Femur (tissue), 1 donor: ENCODE measurements at places on chromosomes 16 and 17.

DNA sequence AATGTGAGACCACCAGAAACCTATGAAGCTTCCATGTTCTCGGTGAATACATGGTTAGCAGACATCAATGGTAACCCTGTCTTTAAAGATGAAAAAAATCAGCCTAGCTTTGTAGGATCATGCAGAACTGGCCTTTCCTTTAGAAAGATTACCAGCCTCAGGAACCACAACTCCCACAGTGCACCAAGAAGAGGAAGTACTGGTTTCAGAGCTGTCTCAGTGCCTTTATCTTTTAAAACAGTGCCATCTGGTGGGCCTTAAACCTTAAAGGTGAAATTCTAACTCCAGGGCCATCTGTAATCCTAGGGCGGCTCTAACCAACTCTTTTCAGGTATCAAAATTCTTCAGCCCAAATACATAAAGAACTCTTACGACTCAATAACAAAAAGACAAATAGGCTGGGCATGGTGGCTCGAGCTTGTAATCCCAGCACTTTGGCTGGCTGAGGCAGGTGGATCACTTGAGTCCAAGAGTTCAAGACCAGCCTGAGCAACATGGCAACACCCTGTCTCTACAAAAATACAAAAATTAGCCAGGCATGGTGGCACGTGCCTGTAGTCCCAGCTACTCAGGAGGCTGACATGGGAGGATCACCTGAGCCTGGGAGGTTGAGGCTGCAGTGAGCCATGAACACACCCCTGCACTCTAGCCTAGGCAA, 5.4 kb downstream of the ATPAF2 start:
- peak; percentile 70 for DNase-seq

- no peak for DNase-seq
These were observed 588.7 kb downstream of the RBFOX1 start for GRCh38 chr16:7921345-7921744.

DNA sequence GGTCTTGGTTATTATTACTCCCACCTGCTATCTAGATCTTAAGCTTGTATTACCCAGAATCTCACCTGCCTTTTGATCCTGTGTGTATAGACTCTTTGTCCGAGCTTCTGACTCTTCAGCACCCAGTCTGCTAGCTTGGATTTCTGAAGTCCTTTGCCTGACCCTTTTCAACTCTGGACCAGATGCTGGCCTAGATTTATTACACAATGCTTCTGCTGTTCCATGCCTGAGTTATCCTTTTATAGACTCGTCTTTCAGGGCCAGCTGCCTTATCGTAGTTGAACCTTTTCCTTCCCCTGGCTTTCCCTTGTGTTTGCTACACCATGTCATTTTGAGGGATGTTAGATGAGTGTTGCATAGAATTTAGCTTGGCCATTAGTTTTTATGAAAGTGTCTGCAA, 32.6 kb downstream of the RHOT1 start:
- DNase-seq = no peak

DNA sequence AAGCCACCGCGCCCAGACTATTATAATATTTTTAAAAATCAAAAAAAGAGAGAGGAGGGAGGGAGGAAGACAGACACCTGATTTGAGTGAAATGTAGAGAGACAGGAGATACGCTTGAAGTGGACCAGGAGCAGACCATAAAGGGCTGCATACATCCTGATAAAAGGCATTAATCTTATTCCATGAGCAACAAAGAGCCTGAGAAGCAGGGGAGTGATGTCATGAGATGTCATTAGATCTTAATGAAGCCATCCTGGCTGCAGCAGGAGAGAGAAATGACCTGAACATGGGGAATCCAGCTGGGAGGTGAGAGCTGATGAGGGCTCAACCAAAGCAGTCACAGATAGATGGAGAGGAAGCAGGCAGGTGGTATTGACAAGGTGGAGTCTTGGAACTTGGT, 5.2 kb upstream of the HID1 start:
- no peak for DNase-seq

DNA sequence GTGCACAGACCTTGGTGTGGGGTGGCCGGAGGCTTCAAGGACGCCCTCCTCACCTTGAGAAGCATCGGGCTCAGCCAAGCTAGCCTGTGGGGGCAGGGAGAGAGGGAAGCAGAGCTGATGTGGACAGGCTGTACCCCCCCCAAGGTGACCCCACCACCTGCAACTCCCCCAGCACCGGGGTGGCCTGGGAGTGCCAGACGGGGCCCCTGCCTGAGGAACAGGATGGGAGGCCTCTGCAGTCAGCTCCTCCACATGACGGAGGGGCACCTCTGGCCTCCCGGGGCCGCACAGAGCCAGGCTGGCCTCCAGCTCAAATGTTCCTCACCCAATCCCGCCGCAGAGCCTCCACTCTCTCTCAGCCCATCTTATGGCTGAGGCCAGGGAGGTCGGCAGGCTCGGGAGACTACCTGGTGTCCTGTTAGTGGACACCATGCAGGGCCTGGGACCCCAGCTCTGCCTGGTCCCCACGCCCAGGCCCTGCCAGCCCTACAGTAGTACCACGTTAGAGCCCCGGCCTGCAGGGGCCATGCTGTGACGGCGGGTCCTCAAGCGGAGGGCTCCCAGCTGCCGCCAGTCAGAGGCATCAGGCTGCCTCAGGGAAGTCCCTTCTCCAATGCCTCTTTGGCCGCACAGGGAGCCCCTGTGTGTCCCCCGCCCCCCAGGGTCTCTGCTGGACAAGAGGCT, 19.4 kb upstream of the SLC38A10 start:
- no peak for DNase-seq

GRCh38 chr16:24328835-24329452, 72.8 kb downstream of the CACNG3 start:
- DNase-seq = no peak

GRCh38 chr16:78396046-78396445, 296.6 kb downstream of the WWOX start:
- DNase-seq = no peak

DNA sequence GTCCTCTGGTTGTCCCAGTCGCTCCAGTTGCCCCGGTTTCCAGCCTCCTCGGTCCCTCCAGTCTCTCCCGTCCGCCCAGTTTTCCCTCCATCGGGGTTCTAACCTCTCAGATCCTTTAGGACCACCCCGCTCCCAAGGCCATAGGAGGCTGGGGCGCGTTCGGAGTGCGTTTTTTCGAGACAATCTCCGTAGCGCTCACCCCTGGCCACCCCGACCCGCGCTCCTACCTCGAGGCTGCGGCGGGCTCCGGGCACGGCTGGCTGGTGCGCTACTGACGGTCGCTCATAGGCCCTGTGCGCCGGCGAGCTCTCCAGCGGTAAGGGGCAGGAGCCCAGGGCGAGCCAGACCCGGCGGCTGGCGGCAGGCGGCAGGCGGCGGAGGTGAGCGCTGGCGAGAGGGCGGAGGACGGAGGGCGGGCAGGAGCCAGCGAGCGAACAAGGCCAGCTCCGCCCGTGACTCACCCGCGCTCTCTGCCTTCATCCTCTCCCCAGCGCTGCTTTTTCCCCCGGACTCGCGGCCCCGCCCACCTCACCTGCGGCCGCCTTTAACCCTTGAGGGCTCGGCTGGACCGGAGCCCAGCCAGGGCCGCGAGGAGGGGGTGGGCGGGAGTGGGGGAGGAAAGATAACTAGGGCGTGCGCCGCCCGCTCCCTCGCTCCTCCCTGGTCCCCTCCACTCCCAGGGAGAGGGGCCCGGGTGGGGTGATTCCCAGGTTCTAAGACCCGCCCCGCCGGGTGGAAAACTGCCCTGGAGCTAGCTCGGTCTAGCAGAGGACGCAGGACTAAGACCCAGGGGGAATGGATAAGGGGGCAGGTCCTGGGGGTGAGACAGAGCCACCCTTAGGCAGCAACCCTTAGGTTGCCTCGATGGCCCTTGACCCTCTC, at the start of gene SP6:
Gene SP6 (minus strand): TSS at position 472 of the 882 bp plus-strand sequence. CDS start 2,734 bp downstream, outside the sequence.
- no peak for DNase-seq

GRCh38 chr17:11330826-11331225, 89.8 kb downstream of the SHISA6 start:
- peak; percentile 67 for DNase-seq

GRCh38 chr16:15961060-15961511, 11.7 kb downstream of the ABCC1 start:
- no peak for DNase-seq

DNA sequence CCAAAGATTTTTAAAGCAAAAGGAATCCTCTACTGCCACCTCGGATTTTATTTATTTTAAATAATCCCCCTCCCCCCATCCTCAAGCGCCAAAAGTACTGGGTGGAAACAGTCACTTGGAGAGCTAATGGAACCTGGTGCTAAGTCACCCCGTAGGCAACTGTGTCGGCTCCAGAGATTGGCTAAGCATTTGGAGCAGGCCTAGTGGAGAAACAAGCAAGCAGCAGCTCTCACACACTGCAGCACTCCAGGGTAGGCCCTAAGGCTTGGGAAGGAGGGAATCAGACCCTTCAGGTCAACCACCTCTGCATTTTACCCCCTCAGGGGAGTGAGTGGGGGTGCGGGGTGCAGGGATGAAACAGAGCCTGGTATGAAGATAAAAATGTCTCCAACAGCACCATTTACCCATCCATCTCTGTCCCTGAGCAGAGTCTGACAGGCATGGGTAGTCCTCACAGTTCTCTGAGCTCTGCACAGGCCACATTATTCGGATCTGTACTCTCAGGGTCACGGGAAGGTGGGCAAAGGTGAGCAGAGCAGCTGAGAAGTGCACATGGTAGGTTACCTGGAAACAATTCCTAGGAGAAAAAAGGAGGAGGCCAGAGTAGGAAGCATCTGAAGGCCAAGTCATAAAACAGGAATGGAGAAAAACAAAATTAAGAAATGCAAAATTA, 27.2 kb upstream of the STAC2 start:
- no peak for DNase-seq

DNA sequence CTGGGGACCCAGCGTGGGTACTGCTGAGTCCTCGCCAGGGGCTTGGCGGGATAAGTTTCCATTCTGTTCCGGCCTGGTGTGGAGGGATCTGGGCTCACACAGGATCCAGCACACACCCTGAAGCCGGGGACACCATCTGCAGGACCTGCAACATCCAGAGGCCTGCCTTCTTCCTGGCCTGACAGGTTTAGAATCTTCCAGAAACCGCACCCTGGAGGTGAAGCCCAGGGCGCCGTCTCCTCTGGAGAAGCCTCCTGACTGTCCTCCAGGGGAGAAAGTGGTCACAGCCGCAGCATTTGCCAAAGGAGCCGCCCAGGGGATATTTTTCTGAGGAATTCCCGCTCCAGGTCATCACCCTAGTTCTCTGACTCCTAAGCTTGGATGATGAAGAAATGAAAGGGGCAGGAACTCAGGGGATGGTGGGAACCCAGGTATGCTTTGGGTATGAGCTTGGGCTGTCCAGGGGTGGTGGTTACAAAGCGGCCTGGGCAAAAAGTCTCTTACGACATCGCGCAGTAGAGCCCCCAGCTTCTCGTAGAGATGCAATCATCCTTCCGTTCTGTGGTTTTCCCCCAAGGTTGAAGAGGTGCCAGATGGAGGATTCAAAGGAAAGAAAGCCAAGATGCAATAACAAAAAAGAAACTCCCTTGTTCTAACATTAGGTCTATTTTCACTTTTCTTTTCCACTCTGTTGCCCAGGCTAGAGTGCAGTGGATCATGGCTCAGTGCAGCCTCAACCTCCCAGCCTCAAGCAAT, 9.1 kb upstream of the CRISPLD2 start:
- no peak for DNase-seq

DNA sequence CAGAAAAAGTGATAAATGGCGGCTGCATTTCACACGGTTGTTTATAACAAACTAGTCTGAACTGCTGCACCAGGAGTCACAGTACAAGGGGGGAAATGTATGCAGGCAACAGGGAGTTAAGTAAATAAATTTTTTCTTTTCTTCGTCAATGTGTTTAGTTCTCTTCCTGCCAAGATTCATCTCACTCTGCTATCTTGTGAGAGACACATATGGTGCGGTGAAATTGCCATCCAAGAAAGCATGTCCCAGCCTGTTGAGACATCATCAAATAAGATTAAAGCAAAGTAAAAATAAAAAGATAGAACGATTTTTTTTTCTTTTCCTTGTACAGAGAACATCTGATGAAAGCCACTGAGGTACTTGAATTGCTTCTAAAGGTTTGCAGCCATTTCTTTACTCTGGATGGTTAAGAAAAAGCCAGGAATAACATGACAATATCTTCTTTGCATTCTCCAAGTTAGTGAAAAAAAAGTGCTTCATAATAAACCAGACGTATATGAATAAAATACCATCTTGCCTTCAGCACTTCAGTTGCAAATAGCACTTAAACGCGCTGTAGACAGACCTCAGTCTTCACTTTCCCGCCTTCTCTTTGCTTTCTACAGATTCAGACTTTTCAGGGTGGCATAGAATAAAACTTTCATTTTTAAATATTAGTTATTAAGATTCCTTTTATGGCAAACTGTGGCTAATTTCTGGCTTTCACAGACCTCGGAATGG, 506.2 kb upstream of the ZFHX3 start:
- no peak for DNase-seq

- DNase-seq = no peak
These were observed 27.8 kb downstream of the GRIN2A start for GRCh38 chr16:10154389-10154788.

DNA sequence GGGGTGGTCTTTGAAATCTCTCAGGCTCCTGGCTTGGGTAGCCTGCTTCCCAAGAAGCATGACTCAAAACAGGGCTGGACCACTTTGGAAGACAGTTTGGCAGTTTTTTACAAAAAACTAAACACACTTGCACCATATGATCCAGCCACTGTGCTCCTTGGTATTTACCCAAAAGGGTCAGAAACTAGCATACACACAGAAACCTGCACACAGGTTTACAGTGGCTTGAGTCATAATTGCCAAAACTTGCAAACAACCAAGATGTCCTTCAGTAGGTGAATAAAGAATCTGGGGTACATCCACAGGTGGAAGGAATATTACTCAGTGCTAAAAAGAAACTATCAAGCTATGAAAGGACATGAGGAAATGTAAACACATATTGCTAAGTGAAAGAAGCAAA, 323.2 kb upstream of the CDH5 start:
- no peak for DNase-seq

DNA sequence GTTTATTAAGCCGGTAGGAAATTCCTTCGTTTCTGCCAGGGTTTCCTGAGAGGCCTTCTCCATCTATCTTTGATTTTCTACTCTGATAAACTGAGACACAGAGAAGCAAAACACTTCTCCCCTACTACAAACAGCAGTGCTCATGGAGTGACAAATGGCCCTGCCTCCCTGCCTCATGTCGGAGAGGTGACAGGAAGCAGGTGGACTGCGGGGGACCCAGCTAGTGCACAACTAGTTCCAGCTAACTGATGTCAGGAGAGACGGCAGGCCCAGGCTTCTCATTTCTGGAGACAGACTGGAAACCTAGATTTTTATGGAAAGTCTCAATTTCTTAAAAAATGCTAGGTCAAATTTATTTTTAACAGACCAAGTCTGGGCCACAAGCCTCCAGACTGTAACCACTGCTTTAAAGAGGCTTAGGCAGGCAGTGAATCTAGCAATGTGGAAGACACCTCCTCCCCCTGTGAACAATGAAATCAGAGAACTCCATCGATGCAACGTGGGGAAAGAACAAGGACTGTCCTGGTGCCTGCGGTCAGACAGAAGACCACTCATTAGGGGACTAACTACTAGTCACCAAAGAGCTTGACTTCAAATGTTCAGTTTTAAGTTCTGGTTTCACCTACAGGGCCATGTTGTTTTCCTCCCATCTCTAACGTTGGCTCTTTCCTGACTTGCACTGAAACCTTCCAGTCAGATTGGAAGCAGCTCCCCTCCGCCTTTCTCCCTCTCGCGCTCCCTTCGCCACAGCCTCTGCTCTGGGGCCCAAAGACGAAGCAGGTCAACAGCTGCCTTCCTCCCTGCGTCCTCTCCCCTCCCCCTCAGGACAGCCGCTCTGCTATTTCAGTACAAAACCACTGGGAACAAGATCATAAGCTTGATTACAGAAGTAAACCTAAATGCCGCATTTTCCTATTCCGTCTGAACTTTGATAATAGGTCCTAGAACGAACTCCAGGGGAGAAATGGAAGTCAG, 17.6 kb downstream of the GTF3C1 start:
- peak; percentile 51 for DNase-seq

- no peak for DNase-seq
These were observed 877 bp upstream of the BCL7C start for GRCh38 chr16:30894540-30895368.

GRCh38 chr17:76268015-76268749, 3.0 kb downstream of the UBALD2 start:
- peak; percentile 78 for DNase-seq
